ENCODE measurements at places on chromosomes 5 and 9.

- no peak for DNase-seq
Observed at GRCh38 chr5:107565791-107566767, 104.7 kb downstream of the EFNA5 start.

GRCh38 chr5:50726475-50727148 lies 60.2 kb downstream of the PARP8 start:
- DNase-seq: no peak

DNA sequence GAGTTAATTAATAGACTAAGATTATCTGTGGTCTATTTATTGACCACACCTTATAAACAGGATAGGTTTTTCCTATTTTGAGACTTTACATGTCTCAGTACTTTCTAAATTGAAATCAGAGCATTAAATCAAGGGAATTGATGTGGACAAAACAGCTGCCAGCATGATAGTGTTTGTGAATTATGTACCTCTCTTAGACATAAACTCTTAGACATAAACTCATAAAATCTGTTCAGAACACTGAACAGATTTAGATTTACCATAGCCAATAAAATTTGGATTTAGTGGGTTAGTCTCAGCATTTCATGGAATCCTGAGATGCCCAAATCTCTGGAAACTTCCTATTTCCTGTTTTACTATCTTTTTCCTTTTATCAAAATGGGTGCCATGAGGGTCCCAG lies 11.5 kb upstream of the AGXT2 start:
- DNase-seq: no peak

- DNase-seq: peak; percentile 68
Observed at GRCh38 chr5:137146402-137146890, 352.7 kb downstream of the SPOCK1 start.

GRCh38 chr9:126435105-126435504 lies 108.5 kb downstream of the MVB12B start:
- no peak for DNase-seq

- DNase-seq: no peak
Observed at GRCh38 chr5:147276497-147276896, 41.7 kb downstream of the STK32A start.

DNA sequence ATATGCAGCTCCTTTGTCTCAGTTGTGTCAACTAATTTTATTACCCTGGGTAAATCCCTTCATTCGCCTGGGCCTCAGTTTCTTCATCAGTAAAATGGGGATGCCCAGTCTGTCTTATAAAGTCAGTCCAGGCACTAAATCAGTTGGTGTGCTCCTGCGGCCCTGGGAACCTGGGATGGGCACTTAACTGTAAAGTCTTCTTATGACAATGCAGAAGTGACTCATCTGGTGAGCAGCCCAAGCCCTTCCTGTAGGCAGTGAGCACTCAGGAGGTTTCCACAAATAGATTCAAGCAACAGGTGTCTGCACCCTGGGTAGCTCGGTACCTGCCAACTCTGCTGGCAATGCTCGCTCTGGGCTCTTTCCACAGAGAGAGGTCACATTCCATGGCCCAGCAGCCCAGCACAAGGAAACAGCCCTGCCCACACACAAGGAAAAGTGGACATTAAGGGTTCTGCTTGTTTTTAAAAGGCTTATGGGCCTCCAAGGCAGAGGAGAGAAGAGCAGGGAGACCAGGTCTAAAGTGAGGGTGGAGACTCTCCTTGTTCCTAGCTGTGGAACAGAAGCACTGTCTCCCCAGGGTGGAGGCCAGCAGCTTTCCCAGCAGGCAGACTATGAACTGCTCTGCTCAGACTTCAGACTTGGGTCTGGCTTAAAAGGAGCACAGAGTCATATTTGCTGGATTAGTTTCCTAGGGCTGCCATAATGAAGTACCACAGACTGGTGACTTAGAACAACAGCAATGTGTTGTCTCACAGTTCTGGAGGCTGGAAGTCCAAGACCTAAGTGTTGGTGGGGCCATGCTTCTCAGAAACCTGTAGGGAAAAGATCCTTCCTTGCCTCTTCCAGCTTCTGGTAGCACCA lies 89.7 kb upstream of the ADRA1B start:
- no peak for DNase-seq

GRCh38 chr5:172901012-172901780 lies 58.0 kb upstream of the RPL26L1 start:
- no peak for DNase-seq

DNA sequence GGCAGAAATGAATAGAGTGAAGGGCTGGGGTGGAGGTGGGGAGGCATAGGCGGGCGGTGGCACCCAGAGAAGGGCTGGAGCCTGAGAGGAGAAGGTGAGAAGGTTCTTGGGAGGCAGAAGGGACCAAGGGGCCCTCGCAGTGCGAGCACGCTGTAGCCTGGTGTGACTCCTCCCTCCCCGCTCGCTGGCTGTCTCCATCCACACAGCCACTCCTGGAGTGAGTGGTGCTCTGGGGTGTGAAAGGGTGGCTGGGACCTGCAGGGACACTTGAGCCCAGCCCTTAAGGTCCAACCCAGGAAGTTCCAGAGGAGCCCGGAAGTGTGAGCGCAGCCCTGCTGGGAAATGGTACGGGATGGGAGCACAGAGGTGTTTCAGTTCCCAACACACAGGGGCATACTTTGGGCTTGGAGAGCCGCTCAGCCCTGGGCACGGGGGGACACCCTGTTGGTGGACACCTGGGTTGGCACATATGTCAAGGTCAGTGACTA lies 9.3 kb upstream of the SCGB3A1 start:
- DNase-seq: no peak

GRCh38 chr5:148986636-148987035 lies 76.2 kb downstream of the SH3TC2 start:
- DNase-seq: no peak

- no peak for DNase-seq
Observed at GRCh38 chr9:107227774-107228173, 55.3 kb upstream of the RAD23B start.

DNA sequence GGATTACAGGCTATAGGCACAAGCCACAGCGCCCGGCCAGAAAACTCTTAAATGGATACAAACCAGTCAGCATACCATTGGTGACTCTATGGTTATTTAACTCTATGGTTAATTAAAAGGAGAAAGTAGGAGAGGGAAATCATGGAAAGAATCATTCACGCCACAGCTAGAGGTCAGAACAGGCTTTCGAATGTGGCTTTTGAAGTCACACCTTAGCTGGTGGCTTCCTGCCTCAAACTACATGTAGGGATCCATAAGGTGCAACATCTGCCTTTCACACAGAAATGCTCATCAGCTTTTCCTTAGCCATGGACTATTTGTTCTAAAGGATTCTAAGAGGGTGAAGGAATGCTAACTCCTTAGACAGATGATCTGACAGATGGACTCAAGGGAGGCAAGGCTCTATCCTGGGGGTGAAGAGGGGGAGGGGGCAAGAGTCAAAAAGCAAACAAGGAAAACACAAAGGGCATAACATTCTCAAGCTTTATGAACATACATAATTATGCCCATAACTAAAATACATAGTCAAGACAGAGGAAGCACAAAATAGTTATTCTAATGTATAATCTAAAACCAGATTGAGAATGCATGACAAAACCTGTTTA lies 130.9 kb downstream of the EFNA5 start:
- no peak for DNase-seq

DNA sequence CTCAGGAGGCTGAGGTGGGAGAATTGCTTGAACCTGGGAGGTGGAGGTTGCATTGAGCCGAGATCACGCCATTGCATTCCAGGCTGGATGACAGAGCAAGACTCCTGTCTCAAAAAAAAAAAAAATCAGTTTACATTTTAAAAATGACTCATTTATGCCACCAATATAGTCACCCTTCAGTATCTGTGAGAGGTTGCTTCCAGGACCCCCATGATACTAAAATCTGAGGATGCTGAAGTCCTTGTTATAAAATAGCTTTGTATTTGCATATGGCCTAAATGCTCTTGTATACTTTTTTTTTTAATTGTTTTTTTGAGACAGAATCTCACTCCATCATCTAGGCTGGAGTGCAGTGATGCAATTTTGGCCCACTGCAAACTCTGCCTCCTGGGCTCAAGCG lies 5.8 kb downstream of the OCLN start:
- DNase-seq: no peak
